H4 (cell line): ENCODE measurements at places on chromosomes 7 and 10. TPM values are rescaled to one million over a fixed set of nuclear protein-coding genes. Genes with fewer than 3 reads are reported as not detected.

Gene HKDC1
- 0.16 and 0.23 TPM in 2 replicates for total RNA-seq

Gene PLEKHS1
- total RNA-seq = 0.80 and 1.5 TPM in 2 replicates

DNA sequence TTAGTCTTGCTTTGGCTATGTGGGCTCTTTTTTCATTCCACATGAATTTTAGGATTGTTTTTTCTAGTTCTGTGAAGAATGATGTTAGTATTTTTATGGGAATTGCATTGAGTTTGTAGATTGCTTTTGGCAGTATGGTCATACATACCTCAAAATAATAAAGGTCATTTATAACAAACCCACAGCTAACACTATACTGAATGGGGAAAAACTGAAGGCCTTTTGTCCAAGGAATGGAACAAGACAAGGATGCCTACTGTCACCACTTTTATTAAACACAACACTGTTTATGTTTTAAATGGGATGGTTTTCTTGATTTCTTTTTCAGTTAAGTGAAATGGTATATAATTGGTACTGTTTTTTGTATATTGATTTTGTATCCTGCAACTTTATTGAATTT is 84.3 kb downstream of the CCDC7 start:
- no peak for DNase-seq

DNA sequence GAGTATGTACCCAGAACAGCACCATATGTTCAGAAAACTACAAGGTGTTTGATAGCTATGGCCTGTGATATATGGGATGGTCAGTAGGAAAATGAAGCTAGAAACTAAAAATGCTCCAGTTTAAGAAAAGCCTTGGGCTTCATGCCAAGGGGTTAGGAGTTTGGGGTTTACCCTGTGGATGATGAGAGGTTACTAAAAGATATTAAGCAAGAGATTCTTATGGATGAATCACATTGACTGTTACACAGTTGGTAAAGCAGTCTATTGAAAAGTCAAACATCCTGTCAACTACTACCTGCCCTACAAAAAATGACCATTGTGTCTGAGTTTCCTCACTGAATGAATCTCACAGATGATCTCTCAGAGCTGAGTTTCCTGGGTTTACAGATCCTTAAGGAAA is 166.2 kb upstream of the INHBA start:
- no peak for DNase-seq

GRCh38 chr10:88618496-88618895 is 31.9 kb downstream of the LIPJ start:
- DNase-seq = no peak

DNA sequence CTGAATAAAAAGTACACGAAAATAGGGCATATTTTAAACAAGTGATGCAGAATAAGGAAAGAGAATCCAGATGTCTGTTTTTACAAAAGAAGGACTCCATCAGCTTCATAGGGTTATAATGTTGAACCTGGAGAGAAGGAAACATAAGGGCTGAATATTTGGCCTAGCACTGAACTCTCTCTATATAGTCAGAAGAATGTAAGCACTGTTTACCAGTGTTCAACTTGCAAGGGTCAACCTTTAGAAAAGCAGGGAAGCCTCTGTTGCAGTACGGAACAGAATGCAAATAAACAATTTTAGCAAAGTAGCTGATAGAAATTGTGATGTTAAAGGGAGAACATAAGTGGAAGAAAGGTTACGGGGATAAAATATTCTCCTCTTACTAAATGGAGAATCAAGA is 16.2 kb downstream of the CDK6 start:
- DNase-seq = no peak

DNA sequence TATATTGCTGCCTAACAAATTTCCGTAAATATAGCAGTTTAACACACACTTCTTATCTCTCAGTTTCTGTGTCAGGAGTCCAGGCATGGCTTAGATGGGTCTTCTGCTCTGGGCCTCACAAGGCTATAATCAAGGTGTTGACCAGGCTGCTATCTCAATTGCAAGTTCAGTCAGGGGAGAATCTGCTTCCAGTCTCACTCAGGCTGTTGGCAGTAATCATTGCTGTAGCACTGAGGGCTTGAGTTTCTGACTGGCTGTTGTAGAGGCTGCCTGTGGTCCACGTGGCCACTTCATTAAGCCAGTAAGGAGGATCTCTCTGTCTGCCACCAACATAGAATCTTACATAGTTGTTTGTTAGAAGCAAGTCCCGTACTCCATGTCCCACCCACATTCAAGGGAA is 138.4 kb downstream of the ST7 start:
- DNase-seq = no peak
